ENCODE measurements at places on chromosomes 5 and 9.

- no peak overlapping the region for H3K4me3 ChIP-seq
- no peak overlapping the region for H3K27ac ChIP-seq
- no peak for DNase-seq
- H3K36me3 ChIP-seq = no peaks in the 10 kb centered on the region
- peaks cover 7% of the 10 kb centered on the region for H3K4me1 ChIP-seq
These were observed 86.1 kb downstream of the SV2C start for GRCh38 chr5:76169146-76169905.

DNA sequence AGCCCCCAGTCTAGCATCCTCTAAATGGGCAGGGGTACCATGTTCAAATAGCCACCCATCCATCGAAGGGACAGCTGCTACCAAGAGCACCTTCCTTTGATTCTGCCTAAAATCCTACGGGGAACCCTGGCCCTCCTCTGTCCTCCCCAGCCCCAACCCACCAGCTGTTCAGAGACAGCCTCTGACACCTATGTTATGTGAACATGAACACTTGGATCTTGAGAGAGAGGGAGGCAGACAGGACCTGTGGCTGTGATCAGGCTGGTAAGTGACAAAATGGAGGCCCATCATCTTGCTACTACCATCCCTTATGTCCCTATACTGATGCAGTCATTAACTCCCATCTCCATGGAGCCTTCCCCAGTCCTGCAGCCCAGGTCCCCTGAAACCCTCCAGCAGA is 8.2 kb downstream of the SLC23A1 start:
- H3K27me3 ChIP-seq = no peaks in the 10 kb centered on the region
- H3K4me1 ChIP-seq = peaks cover 16% of the 10 kb centered on the region
- peaks cover 7% of the 10 kb centered on the region for H3K36me3 ChIP-seq
- H3K27ac ChIP-seq = no peak overlapping the region

DNA sequence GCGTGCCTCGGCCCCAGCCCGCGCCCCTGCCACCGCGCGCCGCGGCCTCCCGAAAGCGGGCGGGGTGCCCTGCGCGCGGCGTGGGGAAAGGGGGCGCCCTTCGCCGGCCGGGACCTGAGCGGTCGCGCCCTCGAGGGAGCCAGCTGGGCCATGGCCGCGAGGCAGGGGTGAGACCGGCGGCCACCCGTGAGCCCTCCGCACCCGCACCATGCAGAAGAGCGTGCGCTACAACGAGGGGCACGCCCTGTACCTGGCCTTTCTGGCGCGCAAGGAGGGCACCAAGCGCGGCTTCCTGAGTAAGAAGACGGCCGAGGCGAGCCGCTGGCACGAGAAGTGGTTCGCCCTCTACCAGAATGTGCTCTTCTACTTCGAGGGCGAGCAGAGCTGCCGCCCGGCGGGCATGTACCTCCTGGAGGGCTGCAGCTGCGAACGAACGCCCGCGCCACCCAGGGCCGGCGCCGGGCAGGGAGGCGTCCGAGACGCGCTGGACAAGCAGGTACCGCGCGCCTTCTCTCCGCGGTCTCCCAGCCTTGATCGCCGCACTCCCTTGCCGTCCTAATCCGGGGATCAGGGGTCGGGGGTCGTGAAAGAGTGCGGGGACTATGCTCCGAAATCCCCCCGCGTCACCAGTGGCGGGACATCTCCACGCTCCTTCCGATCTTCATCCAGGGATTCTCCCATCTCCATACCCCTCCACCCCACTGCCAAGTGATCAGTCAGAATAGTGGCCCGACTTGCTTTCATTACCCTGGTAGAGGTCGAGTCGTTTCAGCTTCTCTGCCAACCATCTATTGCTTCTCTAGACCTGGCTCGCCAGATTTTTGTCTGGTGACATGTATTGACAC is 590 bp downstream of the RASGRF2 start:
- peaks cover 53% of the 10 kb centered on the region for H3K27me3 ChIP-seq
- peak overlapping the region; percentile 72 for H3K4me3 ChIP-seq
- no peak for DNase-seq
- H3K36me3 ChIP-seq = peaks cover 6% of the 10 kb centered on the region

DNA sequence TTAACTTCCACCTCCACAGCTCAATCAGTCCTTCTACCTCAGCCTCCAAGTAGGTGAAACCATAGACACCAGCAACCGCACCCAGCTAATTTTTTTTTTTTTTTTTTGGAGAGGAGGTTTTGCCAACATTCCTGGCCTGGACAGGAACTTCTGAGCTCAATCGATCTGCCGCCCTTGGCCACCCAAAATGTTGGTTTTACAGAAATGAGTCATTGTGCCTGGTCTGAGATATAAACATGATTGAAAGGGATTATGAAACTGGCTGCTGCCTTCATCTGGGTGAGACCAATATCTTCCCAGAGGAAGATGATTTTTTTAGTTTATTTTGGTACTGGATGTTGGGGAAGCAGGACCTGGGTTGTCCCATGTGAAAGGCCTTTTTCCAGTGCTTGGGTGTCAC is 9.2 kb downstream of the TAF11L12 start:
- H3K4me1 ChIP-seq = no peaks in the 10 kb centered on the region
- no peak for DNase-seq
- peaks cover 2% of the 10 kb centered on the region for H3K27me3 ChIP-seq
- no peaks in the 10 kb centered on the region for H3K36me3 ChIP-seq

- no peak for DNase-seq
- H3K27ac ChIP-seq = peak overlapping the region; percentile 52
- no peaks in the 10 kb centered on the region for H3K36me3 ChIP-seq
- no peaks in the 10 kb centered on the region for H3K27me3 ChIP-seq
- peak overlapping the region; percentile 29 for H3K4me3 ChIP-seq
These were observed 171.1 kb downstream of the SAXO1 start for GRCh38 chr9:18861609-18862544.

DNA sequence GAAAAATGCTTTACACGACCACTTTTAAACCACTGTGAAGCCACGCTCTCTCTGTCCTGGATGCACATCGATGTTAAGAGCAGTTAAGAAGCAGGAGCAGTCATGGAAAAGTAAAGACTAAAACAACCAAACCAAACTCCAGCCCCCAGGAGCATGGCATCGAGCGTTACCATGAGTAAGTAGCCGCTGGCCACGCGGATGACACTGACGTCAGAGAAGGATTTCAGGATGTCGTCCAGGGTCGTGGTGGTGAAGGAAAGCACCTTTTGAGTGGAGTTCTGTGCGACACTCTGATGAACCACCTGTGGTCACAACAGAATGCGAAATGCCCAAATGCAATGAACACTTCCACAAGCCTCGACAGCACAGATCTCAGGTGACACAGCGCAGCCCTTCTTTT is 38.9 kb downstream of the PTCH1 start:
- no peak for DNase-seq
- peaks cover 30% of the 10 kb centered on the region for H3K36me3 ChIP-seq
- H3K4me3 ChIP-seq = no peak overlapping the region
- no peaks in the 10 kb centered on the region for H3K4me1 ChIP-seq

DNA sequence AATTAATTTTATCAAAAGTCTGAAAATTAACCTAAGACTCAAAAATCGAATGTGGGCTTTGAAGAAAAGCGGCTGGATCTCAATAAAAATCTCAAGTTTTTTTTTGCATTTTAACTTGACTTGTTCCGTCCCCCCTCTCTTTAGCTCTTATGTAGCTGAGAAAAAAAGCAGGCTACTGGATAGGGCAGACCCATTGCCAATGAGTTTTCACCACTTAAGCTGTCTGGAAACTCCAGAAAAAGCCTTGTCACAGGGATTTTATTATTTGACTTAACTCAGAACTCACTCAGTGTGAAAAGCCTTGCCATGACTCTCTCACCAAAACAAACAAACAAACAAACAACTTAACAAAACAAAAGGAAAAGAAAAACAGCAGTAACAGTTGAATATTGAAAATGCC is 247.4 kb downstream of the CDH9 start:
- no peaks in the 10 kb centered on the region for H3K36me3 ChIP-seq
- H3K27ac ChIP-seq = no peak overlapping the region
- no peaks in the 10 kb centered on the region for H3K27me3 ChIP-seq
- no peak overlapping the region for H3K4me3 ChIP-seq
- H3K4me1 ChIP-seq = peaks cover 5% of the 10 kb centered on the region

GRCh38 chr9:111094433-111094924 is 56.2 kb upstream of the LPAR1 start:
- H3K4me1 ChIP-seq = peaks cover 14% of the 10 kb centered on the region
- no peaks in the 10 kb centered on the region for H3K27me3 ChIP-seq
- no peaks in the 10 kb centered on the region for H3K36me3 ChIP-seq
- peak overlapping the region; percentile 46 for H3K27ac ChIP-seq
- no peak for DNase-seq

DNA sequence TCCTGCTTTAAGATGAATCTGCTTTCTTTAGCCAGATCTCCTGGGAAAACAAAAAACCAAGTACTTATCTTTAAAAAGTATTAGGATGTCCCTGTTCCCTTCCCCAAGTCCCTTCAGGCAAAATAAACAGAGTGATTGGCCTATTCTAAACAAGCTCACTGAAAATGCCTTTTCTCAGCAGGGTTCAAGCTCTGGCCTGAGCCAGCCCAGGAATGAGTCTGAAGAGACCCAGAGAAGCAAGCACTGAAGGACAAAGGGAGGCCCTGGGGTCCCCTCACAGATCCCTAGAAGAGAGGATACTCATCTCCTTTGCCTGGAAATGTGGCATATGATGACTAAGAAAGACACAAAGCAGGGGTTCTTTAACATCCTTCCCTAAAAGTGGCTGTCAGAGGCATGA is 66.8 kb upstream of the MAP1B start:
- peaks cover 11% of the 10 kb centered on the region for H3K4me1 ChIP-seq
- H3K27ac ChIP-seq = no peak overlapping the region
- H3K4me3 ChIP-seq = no peak overlapping the region
- H3K36me3 ChIP-seq = no peaks in the 10 kb centered on the region

- DNase-seq = no peak
- no peaks in the 10 kb centered on the region for H3K27me3 ChIP-seq
- H3K36me3 ChIP-seq = peaks cover 14% of the 10 kb centered on the region
- no peaks in the 10 kb centered on the region for H3K4me1 ChIP-seq
- no peak overlapping the region for H3K27ac ChIP-seq
These were observed 17.3 kb downstream of the CMBL start for GRCh38 chr5:10290438-10290837.

DNA sequence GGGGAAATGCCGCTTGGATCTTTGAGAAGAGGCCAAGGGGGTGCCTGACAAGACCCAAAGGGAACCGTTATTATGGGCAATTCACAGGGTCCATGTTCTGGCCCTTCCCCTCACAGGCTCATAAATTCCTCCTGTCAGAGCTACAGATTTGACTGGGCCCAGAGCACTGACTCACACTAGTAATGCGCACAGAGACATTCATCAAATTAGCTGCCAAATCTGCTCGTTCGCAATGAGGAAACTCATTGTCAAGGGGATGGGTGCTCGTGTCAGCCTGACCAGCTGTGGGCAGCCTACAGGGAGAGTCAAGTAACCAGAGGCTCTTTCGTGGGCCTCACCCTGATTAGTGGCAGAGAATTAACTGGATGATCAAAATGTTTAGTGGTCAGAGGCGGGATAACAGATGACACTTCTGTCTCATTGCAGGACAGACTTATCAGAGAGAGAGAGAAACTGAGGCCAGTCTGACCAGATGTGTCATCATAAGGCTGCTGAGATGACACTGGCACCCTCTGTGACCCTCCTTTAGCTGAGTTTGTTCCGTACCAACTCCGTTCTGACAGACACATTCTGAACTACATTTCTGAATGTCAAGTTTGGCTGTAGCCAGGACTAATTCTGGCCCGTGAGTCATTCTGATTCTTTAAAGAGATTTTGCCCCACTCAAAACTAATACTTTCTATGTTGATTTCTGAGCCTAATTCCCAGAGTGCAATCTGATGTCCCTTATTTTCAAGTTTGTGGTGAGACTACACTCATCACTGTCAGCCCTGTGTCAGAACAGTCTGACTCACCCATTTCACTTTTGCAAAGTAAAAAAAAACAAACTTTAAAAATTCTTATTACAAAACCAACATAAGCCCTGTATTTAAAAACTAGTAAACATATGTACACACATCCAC is 377.1 kb downstream of the ACTL7B start:
- H3K27ac ChIP-seq = peak overlapping the region; percentile 96
- peaks cover 51% of the 10 kb centered on the region for H3K4me1 ChIP-seq
- H3K4me3 ChIP-seq = peak overlapping the region; percentile 46
- H3K36me3 ChIP-seq = no peaks in the 10 kb centered on the region
- DNase-seq = no peak

DNA sequence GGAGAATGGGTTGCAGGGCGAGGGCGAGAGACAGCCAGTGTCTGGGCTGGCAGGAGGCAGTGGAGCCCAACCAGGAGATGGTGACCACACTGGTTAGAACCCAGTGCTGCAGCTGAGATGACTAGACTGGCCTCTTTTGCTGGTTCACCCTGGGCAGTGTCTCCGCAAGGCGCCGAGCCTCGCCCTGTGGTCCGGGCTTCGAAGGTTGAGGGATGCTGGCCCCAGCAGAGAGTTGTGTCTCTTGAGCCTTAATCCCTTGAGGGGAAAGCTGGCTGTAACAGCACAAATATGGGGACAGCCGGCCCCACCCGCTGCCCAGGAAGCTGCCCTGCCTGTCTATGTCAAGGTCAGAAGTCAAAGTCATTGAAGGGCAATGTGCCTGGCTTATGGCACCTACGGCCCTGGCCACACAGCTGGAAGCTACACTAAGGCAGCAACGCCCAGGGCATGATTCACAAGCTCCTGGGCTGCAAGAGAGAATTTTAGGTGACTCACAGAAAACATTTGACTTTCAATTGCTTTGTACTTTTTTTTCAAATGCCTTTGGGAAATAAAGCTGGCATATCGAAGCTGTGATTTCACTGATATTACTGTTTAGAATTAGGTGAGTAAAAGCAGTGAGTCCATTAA is 33.3 kb downstream of the NKX2-5 start:
- H3K27me3 ChIP-seq = peaks cover 7% of the 10 kb centered on the region
- H3K4me1 ChIP-seq = peaks cover 17% of the 10 kb centered on the region
- H3K4me3 ChIP-seq = no peak overlapping the region
- no peak for DNase-seq

DNA sequence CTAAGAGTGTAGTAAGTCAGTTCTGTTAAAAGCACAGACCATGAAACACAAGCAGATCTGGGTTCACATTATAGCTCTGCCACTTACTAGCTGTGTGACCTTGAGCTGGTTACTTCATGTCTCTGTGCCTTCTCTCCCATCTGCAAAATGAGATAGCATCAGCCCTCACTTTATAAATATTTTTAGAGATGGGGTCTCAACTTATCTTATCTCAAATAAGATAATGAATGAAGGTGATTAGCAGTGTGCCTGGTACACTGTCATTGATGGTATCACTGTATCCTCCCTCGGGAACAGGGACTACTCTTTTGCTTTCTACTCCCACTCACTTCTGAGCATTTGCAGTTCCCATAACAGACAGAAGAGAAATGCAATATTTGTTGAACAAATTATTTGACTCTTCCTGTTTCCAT is 52.4 kb downstream of the GALNT10 start:
- peaks cover 58% of the 10 kb centered on the region for H3K4me1 ChIP-seq
- peak overlapping the region; percentile 72 for H3K27ac ChIP-seq
- no peaks in the 10 kb centered on the region for H3K27me3 ChIP-seq

DNA sequence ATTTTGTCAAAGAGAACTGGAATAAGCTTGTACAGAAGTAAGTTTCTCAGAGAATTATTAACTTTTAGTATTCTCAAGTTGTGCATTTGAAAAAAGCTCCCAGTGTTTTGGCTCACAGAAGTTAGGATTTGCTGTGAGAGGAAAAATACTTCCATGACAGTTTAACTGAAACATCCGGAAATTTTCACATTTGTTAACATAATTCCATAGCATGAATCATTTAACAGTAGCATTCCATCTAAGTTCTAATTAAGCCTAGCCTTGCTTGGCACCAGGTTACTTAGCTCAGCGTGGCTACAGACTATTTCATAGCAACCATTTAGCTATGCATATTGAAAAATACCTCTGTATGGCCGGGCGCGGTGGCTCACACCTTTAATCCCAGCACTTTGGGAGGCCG is 90.8 kb downstream of the LNPEP start:
- DNase-seq = no peak
- H3K4me3 ChIP-seq = no peak overlapping the region
- no peaks in the 10 kb centered on the region for H3K4me1 ChIP-seq
- H3K27me3 ChIP-seq = no peaks in the 10 kb centered on the region
- no peak overlapping the region for H3K27ac ChIP-seq
